ENCODE measurements at places on chromosomes 1 and 21.

GRCh38 chr1:89606227-89606980 is 26.5 kb upstream of the LRRC8C start:
- no peak for DNase-seq

- DNase-seq = no peak
These were observed 140.8 kb downstream of the FMN2 start for GRCh38 chr1:240232530-240232929.

GRCh38 chr1:70990469-70991253 is 57.0 kb downstream of the PTGER3 start:
- no peak for DNase-seq

- DNase-seq = no peak
These were observed 43.3 kb upstream of the LRP8 start for GRCh38 chr1:53371121-53371666.

GRCh38 chr1:14778541-14778897 is 180.0 kb downstream of the KAZN start:
- no peak for DNase-seq

- DNase-seq = peak; percentile 88
These were observed 29.8 kb downstream of the PGM1 start for GRCh38 chr1:63622849-63623566.

GRCh38 chr21:43984905-43985689 is 27.0 kb upstream of the TRAPPC10 start:
- no peak for DNase-seq

GRCh38 chr21:18741954-18742353 is 338.4 kb upstream of the TMPRSS15 start:
- no peak for DNase-seq

- DNase-seq = no peak
These were observed 35.0 kb downstream of the C21orf91 start for GRCh38 chr21:17784180-17784598.

GRCh38 chr1:192546596-192547190 is 28.9 kb upstream of the RGS1 start:
- DNase-seq = no peak

DNA sequence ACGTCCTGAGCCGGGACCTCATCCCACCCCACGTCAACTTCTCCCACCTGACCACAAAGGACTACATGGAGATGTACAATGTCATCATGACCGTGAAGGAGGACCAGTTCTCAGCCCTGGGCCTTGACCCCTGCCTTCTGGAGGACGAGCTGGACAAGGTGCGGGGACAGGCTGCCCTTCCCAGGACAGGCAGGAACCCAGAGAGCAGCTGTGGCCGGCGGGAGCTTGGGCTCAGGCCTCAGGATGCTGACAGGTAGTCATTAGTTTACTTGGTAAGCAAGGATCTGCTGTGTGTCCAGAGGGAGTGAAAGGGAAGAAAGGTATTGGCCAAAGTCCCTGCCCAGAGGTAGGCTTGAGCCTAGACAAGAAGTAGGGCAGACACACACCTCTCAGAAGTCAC is 17.6 kb upstream of the KCNC4 start:
- DNase-seq = no peak

- DNase-seq = no peak
These were observed 35.8 kb upstream of the GRIK3 start for GRCh38 chr1:37070126-37070525.

GRCh38 chr1:5685446-5686040 is 306.7 kb downstream of the NPHP4 start:
- DNase-seq = no peak

DNA sequence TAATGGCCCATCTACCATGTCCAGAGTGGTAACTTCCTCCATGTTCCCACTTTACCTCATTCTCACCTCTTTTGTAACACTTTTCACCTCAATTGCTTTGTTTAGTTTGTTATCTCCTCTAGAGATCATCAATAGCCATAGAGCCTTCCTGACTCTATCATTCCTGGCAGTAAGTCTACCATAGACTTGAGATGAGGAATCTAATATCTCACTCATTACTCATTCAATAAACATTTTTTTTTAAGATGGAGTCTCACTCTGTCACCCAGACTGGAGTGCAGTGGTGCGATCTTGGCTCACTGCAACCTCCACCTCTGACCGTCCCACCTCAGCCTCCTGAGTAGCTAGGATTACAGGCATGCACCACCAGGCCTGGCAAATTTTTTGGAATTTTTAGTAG is 7.1 kb downstream of the NMNAT2 start:
- no peak for DNase-seq

- DNase-seq = no peak
These were observed 1.9 kb downstream of the ITPKB start for GRCh38 chr1:226736908-226737818.

DNA sequence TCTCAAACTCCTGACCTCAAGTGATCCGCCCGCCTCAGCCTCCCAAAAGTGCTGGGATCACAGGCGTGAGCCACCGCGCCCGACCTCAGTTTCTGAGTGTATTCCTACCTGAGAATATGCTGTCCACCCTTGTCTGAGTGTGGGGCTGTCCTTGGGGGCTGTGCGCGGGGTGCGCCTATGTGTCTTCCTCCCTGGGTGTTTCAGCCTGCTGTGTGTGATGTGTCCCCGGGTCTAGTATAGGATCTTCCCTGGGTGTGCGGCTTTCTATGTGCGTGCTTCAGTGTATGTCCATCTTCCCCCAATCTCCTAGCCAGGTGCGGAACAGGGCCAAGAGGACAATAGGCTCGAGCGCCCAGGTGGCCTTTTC is 8.3 kb upstream of the ID3 start:
- DNase-seq = no peak

DNA sequence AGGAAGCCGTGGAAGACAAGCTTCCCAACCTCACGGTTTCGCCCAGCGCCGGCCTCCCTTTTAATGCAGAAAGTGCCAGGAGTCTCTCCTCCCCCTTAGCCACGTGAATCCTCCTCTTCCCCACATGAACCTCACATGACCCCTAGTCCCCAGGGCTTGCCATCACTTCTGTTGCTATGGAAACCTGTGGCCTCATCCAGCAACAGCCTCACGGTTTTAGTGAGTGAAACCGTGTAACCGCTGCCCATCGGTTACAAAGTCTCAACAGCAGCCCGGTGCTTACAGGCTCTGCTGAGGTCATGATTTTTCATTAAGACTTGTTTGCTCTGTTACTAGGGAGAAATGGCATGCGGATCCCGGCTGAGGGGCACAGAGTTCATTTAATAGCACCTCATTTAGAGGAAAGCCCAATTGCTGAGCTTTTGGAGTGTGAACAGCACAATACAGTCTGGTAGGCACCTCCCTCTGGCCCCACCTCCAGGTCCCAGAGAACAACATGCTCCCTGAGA is 143.2 kb upstream of the BACE2 start:
- DNase-seq = no peak

- DNase-seq = no peak
These were observed 139.9 kb downstream of the DSCAM start for GRCh38 chr21:40706806-40707655.

DNA sequence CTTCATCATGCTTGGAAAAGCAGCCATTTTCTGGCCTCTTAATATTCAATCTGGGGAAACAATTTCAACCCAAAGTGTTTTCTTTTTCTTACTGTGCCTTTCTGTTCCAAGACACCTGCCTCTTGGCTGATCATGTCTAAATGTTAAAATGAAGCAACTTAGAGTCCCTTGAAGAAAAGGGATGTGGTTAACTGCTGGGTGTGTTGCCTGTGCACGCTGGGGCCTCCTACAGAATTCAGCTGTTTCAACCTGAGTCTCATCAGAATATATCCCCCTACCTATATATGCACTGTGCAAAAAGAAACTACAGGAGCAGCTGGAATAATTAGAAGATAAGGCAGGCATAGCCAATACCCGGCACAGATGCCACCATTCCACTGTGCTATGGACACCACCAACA is 222.0 kb downstream of the OMA1 start:
- no peak for DNase-seq

GRCh38 chr1:232924874-232925273 is 25.5 kb upstream of the NTPCR start:
- DNase-seq = no peak

- DNase-seq = no peak
These were observed 59.5 kb downstream of the ZBTB17 start for GRCh38 chr1:15916417-15916816.

DNA sequence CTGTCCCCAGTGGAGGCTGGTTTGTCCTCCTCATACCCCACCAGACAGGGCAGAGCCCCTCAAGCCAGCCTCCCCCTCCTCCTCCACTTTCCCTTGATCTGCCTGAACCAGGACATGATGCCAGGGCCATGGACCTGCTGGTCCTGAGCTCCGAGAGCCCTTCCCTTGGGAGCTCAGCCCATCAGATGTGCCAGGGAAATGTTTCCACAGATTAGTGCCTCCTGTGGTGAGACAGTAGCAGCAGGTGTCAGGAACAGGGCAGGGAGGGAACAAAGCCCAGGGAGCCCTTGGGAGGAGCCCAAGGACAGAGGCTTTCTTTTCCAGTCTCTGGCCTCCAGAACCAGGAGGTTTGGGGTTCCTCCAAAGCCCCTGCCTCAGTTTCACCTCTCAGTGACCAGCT is 14.6 kb upstream of the SLC41A1 start:
- DNase-seq = no peak

DNA sequence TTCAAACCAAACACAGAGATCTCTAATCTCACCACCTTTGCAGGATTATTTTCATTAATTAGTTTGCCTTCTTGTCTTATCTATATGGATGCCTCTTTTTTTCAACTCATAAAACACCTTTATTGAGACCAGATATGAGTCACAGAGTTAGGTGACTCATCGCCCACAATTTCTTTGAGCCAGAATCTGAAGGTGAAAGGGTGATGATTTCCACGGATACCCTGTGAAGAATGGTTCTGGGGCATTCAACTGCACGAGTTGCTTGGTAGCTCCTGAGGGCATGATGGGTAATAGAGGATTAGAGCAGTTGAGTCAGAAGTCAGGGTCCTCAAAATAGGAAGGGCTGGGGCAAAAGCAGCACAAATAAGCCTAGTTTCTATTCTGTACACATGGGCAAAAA is 128.2 kb downstream of the TBX19 start:
- no peak for DNase-seq

DNA sequence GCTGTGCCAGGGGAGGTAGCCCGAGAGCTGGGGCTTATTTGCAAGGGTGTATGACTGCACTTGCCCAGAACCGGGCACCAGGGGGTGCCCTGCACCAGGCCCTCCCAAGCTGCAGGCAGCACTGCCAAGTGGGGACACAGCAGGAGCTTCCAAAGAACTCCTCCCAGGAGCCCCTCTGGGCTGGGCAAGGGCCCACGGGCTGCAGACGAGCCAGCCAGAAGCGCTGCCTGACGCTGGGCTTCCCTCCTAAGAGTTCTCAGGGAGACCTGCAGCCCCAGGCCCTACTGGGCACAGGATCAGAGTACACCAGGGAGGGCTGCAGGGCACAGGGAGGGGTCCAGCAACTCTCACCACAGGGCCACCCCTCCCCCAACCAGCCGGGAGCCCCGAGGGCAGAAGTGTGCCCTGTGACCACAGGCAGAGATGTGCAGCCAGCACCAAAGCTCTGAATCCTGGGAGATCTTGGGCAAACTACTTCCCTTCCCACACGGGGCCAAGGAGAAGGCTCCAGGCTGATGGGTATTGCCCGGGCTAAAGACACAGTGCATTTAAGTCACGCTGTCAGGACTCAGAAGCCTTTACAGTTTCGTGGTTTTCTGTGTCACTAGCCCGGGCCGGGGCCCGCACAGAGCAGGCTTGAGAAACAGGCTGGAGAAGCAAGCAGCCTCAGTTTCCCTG is 63.4 kb downstream of the KCNAB2 start:
- peak; percentile 81 for DNase-seq

GRCh38 chr1:171576144-171576543 is 45.9 kb upstream of the MYOCOS start:
- no peak for DNase-seq

- DNase-seq = no peak
These were observed 972 bp downstream of the PGBD2 start for GRCh38 chr1:248906753-248907661.

DNA sequence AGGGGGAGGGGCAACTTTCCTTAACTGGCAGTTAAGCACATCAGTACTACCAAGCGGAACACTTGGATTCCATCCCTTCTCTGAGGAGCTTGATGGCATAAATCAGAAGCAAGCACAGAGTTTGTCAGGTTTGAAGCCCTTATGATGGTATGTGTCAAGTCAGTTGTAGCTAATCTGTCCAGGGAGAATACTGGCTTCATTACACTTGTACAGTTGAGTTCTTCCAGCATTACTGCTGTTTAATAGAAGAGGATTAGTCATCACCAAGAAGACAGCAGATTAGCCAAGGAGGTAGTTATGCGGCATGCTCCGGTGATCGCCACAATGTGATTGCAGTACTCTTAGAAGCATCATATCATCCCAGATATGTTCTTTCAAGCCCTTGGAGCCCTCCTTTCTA is 2.1 kb upstream of the TDRD5 start:
- DNase-seq = no peak

- no peak for DNase-seq
These were observed 21.5 kb downstream of the NFYC start for GRCh38 chr1:40712997-40713396.

DNA sequence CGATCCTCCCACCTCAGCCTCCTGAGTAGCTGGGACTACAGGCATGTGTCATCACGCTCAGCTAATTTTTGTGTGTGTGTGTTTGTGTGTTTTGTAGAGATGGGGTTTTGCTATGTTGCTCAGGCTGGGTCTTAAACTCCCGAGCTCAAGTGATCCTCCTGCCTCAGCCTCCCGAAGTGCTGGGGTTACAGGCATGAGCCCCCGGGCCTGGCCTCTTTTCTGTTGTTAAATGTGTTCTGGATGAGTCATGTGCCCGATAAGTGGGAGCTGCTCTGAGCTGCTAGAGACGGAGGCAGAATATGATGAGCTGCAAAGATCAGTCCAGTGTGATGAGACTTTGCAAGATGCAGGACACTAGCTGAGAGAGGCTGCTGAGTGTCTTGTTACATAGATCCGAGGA is 75.5 kb downstream of the VPS13D start:
- DNase-seq = no peak

- no peak for DNase-seq
These were observed 85.3 kb downstream of the HHIPL2 start for GRCh38 chr1:222462601-222463000.
